ENCODE measurements at places on chromosomes 11 and 22.

GRCh38 chr11:114131461-114131864 lies 72.0 kb downstream of the ZBTB16 start:
- no peak for DNase-seq

- DNase-seq = no peak
Observed at GRCh38 chr11:114176321-114176720, 116.8 kb downstream of the ZBTB16 start.

DNA sequence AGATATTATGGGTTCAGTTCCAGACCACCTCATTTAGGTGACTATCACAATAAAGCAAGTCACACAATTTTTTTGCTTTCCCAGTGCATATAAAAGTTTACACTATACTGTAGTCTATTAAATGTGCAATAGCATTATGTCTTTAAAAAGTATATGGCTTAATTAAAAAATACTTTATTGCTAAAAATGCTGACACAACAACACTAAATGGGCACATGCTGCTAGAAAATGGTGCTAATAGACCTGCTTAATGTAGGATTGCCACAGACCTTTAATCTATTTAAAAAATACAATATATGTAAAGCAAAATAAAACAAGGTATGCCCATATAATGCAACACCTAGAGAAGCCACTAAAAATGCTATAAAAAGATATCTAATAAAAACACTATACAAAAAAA lies 27.1 kb upstream of the OR5AK2 start:
- DNase-seq = no peak

DNA sequence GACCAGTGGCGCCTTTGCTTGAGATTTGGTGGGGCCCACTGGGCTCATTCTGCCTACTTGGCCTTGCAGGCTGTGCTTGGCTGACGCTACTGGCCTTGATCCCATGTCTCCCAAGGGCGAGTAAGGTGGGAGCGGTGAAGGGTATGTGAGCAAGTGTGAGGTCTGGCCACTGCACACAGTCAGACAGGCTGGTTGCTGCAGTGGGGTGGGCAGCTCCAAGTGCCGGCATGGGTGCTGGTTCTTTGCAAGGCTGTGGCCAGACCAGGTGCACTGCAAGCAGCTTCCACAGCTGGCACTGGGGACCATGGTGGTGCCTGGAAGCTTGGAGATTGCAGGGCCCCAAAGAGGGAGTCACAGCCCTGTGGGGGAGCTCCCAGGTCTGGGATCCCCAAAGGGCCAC lies 33.4 kb upstream of the OR10G7 start:
- no peak for DNase-seq

- DNase-seq = no peak
Observed at GRCh38 chr22:47345025-47345424, 582.6 kb downstream of the TBC1D22A start.

GRCh38 chr11:65640483-65641296 lies 2.8 kb downstream of the SIPA1 start:
- DNase-seq = no peak

- no peak for DNase-seq
Observed at GRCh38 chr11:46519351-46519750, 74.5 kb downstream of the AMBRA1 start.

GRCh38 chr11:121367001-121367843 lies 74.7 kb downstream of the SC5D start:
- DNase-seq = peak; percentile 89

GRCh38 chr11:124748481-124749343 lies 3.3 kb downstream of the VSIG2 start:
- DNase-seq = peak; percentile 38

GRCh38 chr22:49933236-49934159 lies 15.1 kb downstream of the CRELD2 start:
- DNase-seq = no peak

- no peak for DNase-seq
Observed at GRCh38 chr11:33530815-33531214, 169.8 kb downstream of the C11orf91 start.

- DNase-seq = no peak
Observed at GRCh38 chr11:80519596-80520506, 1079.0 kb upstream of the TENM4 start.

- no peak for DNase-seq
Observed at GRCh38 chr22:20465759-20466077, 28.1 kb upstream of the SCARF2 start.

- no peak for DNase-seq
Observed at GRCh38 chr22:28172892-28173670, 254.0 kb upstream of the PITPNB start.

DNA sequence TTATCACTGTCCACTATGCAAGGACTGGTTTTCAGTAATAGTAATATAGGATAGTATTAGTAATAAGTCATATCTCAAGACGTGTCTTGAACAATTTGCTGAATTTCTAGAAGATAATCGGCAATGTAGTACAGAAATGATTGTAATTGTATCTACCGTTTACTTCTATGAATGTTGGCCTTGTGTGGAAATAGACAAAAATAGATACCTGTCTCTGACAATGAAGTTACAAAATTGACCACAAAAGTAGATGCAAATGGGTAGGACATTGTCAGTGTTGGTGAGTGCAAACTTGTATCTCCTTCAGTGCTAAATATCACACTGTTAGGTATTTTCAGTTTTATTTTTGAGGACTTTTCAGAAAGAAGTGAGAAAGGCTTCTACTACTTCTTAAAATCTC lies 43.1 kb downstream of the SVIP start:
- DNase-seq = no peak
